Uterus (tissue), 4 donors: ENCODE measurements at places on chromosomes 13 and 19.

DNA sequence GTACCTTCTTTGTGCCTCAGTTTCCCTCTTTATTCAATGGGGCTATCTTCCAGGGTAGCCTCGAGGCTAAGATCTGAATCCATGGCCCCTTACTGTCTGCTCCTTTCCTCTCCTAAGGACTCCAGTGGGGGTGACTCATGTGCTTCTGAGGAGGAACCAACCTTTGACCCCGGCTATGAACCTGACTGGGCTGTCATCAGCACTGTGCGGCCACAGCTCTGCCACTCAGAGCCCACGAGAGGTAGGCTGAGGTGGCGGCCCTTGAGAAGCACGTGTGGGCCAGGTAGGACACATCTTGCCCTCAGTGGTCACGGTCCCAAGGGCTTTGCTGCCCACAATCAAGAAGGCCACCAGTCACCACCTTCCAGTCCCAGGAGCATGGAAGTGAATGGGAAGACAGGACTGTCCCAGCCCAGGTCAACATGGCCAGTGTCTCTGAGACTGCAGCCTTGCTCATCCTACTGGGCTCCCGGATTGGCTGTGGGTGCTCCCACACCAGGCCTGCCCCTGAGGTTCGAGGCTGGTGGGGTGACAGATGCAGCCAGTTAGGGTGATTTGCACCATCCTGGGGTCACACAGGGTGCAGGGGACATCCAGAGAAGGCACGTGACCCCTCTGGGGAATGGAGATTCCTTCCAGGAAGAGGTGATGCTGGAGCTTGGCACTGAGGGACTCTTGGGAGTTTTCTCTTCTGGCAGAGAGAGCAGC lies 2.8 kb downstream of the TBC1D17 start:
- DNase-seq: no peak

DNA sequence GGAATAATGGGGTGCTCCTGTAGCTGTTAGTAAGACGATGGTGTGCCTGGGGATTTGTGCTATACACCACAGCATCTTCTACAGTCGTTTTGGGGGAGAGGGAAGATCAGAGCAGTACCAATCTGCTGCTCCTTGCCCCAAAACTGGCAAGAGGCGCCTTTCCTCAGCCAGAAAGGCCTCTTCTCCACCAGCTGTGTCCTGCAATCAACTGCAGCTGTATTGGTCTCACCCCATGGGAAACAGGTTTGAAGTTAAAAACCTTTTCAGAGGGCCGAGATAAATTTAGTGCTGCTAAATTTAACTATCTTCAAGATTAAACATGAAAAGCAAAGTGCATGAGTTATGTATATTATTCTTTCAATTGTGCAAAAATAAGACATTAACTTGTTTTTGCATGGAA lies 1.2 kb upstream of the RNASEH2B start:
- DNase-seq: no peak

DNA sequence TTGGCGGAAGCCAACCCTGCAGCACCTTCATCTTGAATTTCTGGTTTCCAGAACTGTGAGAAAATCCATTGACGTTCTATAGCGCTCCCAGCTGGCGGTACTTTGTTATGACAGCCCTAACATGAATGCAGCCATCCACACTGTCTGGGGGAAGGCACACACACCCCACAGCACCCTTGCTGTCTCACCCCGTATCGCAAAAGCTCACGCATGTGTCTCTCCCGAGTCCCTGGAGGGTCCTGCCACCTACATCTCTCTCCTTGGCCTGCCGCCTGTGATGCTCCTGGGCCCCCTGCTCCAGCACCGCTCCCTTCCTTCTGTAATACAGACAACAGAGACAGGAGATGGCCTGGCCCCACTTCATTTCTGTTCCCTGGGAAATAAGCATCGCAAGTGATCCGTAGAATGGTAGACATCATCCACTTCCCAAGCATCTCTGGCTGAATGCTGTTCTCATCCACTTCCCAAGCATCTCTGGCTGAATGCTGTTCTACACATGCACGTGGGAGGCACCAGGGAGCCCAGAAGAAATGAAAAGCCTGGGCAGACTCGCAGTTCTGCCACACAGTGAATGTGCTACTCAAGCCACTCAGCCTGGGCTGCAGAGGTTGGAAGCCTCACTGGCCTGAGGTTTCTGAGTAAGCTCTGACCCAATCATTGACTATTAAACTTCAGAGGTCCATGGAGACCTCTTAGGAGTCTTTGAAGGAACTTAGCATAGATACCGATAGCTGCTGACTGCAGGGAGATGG lies 29.6 kb downstream of the EPN1 start:
- DNase-seq: no peak

GRCh38 chr13:31769575-31769974 lies 30.2 kb downstream of the RXFP2 start:
- DNase-seq: no peak

GRCh38 chr19:51292971-51293370 lies 18.5 kb upstream of the IGLON5 start:
- no peak for DNase-seq

- DNase-seq: peak; percentile 34
These were observed 18.6 kb downstream of the ITM2B start for GRCh38 chr13:48251611-48252081.

DNA sequence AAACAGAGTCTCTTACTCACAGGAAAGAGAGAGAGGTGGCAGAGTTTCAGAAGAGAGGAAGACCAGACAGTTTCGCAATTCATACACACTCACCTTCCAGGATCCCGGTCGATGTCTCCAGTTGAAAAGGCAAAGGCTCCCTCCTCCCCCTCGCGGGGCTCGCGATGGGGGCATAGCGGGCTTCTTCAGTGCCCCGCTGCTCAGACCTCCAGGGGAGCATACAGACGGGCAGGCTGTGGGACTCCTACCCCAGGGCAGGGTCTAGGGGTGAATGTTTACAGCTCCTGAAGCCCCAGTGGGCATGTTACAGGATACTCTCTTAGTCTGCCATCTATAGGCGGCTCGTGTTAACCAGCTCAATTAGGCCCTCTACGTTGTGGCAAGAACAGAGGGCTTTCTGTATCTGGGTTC lies 139.2 kb downstream of the SLITRK5 start:
- no peak for DNase-seq

DNA sequence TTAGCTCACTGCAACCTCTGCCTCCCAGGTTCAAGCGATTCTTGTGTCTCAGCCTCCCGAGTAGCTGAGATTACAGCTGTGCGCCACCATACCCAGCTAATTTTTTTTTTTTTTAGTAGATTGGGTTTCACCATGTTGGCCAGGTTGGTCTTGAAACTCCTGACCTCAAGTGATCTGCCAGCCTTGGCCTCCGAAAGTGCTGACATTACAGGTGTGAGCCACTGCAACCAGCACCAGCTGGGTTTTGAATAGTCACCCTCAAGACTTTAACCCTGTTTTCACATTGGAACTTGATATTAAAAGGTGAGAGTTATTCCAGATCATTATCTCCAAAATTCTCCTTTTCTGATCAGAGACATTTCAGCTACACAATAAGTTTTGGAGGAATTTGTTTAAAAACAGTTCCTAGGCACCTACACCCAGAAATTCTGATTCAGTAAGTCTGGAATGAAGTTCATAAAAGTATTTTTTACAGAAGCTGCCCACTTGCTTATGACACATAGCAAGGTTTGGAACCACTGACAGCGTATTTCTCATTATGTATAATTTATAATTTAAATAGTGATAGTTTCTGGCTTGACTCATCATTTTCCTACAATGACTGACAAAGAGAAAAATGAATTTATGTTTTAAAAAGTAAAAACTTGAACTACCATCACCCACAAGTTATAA lies 417.3 kb downstream of the DIAPH3 start:
- no peak for DNase-seq

DNA sequence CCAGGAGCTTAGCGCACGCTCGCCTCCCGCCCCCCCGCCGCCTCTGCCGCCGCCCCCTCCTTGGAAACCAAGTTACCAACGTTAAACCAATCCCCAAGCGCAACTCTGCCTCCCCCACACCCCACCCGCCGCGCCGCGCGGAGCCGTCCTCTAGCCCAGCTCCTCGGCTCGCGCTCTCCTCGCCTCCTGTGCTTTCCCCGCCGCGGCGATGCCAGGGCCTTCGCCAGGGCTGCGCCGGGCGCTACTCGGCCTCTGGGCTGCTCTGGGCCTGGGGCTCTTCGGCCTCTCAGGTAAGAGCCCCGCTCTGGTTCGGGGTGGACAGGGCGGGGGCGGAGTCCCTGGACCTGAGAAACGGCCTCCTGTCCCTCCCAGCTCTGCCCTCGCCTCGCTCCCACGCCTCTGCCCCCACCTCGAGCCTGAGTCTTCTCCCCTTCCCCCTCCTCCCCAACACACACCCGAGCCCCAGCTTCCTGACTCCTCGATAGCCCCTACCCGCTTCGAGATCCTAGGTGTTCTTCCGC lies at the start of gene ICAM5:
ICAM5 (plus strand) TSS at position 117 of the 521 bp plus-strand sequence; CDS start at position 209, 92 bp downstream.
- DNase-seq: no peak

GRCh38 chr19:2648528-2648937 lies 54.0 kb downstream of the GNG7 start:
- peak; percentile 64 for DNase-seq

GRCh38 chr13:105177265-105177900 lies 1358.1 kb downstream of the EFNB2 start:
- no peak for DNase-seq

DNA sequence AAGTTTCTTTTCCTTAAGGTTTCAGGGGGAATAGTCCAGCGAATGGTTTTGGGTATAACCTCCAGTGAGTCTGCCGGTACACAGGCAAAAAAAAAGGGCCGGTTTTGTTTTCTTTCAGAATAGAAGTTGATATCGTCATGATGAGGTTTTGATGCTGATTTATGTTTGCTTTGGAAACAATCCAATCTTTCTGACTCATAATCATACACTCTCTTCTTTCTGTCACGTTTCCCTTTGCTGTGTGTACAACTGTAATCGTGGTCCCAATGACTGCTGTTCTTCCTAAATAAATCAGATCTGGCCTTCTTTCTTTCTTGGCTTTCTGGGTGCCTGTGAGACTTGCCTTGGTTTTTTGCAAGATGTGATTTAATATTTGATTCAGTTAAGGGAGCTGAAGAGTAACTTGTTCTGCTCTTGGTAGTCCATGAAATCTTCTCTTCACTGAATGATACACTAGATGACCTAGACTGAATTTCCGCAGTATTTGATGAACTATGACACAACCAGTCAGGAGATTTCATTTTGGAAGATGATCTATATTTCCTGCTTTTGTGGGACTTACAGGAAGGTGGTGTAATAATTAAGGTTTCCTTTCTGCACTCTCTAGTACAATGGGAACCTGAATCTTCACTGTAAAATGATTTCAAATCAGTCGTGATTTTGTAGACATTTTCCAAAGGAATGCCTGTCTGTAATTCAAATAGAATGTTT lies 34.9 kb upstream of the METTL21C start:
- no peak for DNase-seq

- no peak for DNase-seq
These were observed 1.9 kb upstream of the GMIP start for GRCh38 chr19:19645233-19645870.

- DNase-seq: no peak
These were observed 232.5 kb downstream of the ZNF536 start for GRCh38 chr19:30604657-30605056.

GRCh38 chr13:42149136-42149535 lies 100.7 kb downstream of the DGKH start:
- no peak for DNase-seq

DNA sequence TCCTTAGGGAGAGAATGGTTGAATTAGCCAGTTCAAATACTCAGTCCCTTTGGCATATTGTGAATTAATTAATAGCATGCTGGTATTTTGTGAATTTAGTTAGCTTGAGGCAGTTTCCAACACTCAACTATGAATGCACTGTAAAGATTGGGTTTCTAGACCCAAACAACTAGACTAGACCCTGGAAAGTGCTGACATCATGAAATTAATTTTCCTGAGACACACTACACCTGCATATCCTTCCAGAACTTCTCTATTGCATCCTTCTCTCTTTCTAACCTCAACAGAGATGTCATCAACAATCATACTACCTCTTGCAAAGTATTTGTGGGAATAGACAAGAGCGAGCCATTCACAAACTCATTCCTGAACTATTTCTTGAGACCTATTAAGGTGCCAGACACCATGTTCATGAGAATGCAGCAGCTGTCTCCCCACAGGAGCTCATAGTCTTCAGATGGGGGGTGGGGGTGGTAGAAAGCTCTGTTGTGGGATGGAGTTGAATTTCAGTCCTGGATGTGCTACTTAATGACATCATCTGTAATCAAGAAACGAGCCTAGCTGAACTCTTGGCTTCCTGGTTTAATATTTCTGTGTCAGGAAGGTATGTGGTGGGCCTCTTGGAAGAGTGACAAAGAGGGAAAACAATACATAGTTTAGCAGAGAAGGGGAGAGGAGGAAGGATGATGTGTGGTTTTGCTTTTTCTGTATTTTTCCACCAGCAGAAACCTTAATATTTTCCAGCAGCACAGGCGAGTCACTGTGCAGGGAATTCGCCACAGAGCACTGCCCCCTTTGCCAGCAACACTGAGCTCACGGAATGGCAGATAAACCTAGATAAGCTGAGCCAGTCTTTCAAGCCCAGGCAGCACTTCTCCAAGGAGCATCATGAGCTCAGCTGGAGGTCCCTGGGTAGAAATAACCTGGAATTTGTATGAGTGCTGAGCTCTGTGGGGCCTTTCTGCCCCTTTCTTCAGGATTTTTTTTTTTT lies 53.1 kb upstream of the CYSLTR2 start:
- no peak for DNase-seq

DNA sequence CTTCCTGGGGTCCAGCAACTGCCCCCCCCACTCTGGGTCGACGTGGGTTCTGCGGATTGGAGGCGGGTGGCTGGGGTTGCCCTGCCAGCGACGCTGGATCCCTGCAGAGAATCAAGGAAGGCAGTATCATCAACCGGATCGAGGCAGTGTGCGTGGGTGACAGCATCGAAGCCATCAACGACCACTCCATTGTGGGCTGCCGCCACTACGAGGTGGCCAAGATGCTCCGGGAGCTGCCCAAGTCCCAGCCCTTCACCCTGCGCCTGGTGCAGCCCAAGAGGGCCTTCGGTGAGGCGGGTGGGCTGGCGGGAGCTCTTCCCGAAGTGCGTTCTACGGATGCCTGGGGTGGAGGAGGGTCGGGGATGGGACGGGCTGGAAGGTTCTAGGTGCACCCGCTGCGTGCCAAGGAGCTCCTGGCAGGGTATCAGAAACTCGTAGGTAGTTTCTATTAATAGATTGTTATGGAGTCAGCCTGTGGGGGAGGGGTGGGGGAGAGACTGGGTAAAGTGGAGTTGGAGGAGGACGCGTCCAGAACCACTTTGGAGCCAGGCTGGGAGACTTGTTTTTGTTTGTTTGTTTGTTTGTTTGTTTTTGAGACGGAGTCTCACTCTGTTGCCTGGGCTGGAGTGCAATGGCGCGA lies 1.5 kb downstream of the GIPC3 start:
- DNase-seq: no peak

- DNase-seq: peak; percentile 30
These were observed 54.8 kb downstream of the FRY start for GRCh38 chr13:32086366-32086765.

DNA sequence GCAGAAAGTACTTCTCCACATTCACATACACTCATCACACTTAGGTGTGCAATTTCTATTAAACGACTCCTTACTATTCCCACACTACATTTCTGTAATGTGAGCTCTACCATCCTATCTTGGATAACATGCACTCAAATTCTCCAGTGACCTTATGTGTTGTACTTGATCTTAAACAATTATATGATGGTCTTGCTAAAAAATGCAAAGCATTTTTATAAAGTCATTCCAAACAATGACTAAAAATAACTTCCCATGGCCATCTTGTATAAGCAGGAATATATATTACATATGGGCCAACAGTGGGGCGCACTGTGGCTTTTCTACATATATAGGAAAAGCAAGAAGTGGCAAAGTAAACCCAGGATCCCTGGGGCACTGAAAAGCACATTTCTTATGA lies 155.5 kb downstream of the FLT1 start:
- DNase-seq: no peak
